ENCODE measurements at places on chromosomes 13 and 19. TPM values are rescaled to one million over a fixed set of nuclear protein-coding genes. Genes with fewer than 3 reads are reported as not detected.

PIK3R2 gene
- 8.4 TPM for total RNA-seq

ZNF100 gene
- total RNA-seq: 1.4 TPM

KASH5 gene
- not detected for total RNA-seq

FPR2 gene
- under 0.01 TPM for total RNA-seq

CEACAM7 gene
- not detected for total RNA-seq

CDX2 gene
- not detected for total RNA-seq

All from bronchial smooth muscle cell (primary cell).